ENCODE measurements at places on chromosomes 13 and 19. TPM values are rescaled to one million over a fixed set of nuclear protein-coding genes. Genes with fewer than 3 reads are reported as not detected.

ZNF729 gene
- total RNA-seq, result 0.10 TPM

CAPS gene
- total RNA-seq, result 5.3 TPM

HRC gene
- total RNA-seq, result 13.6 TPM

SLC1A6 gene
- total RNA-seq, result 11.4 TPM

KANK2 gene
- 62.5 TPM for total RNA-seq

PCDH9 gene
- 5.5 TPM for total RNA-seq

CGB5 gene
- total RNA-seq, result not detected

CDX2 gene
- total RNA-seq, result not detected

CEBPA gene
- 70.0 TPM for total RNA-seq

CAMSAP3 gene
- 5.7 TPM for total RNA-seq

SYNE4 gene
- not detected for total RNA-seq

EMC10 gene
- total RNA-seq, result 27.5 TPM

PARP4 gene
- total RNA-seq, result 31.1 TPM

GNG7 gene
- total RNA-seq, result 2.4 TPM

DNA sequence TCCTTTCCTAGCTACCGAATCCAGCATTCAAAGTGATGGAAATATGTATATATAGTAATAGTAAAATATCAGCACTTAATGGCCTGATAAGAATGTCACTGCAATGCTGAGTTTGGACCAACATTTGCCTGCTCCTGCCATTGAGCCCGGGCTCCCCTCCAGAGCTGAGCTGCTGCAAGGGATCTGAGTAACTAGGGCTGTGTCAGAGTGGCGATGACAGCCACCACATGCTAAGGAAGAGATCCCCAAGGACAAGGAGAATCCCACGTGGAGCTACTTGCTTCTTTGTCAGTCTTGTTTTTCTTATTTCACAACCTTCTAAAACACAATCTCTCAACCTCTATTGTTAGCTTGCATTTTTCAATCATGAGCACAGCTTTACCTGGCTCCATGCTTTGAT lies 19.5 kb upstream of the ALOX5AP start:
- DNase-seq, result peak; percentile 40

- no peak for DNase-seq
Observed at GRCh38 chr19:36363845-36364244, 15.2 kb downstream of the ZFP14 start.

DNA sequence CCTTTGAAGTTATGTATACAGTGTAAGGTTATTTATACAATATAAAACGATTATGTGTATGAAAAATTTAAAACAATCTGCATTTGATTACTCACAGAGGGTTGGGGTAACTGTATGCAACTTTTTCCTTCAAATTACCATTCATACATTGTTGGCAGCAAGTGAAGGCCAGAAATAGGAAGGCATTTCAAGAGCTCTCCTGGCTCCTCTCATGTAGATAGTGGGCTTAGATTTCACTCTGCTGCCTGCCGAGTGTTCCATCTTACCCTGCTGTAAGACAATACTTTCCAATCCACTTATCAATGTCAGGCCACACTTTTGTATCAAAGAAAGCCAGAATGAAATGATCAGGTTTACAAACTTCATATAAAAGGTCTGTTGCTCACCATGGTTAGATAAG lies 245.2 kb downstream of the DNAJC15 start:
- DNase-seq, result no peak

- no peak for DNase-seq
Observed at GRCh38 chr19:1904860-1905109, 414 bp upstream of the ADAT3 start.

GRCh38 chr19:16068696-16069259 lies 7.5 kb upstream of the TPM4 start:
- no peak for DNase-seq

GRCh38 chr13:51396352-51396751 lies 56.5 kb downstream of the INTS6 start:
- DNase-seq, result no peak

DNA sequence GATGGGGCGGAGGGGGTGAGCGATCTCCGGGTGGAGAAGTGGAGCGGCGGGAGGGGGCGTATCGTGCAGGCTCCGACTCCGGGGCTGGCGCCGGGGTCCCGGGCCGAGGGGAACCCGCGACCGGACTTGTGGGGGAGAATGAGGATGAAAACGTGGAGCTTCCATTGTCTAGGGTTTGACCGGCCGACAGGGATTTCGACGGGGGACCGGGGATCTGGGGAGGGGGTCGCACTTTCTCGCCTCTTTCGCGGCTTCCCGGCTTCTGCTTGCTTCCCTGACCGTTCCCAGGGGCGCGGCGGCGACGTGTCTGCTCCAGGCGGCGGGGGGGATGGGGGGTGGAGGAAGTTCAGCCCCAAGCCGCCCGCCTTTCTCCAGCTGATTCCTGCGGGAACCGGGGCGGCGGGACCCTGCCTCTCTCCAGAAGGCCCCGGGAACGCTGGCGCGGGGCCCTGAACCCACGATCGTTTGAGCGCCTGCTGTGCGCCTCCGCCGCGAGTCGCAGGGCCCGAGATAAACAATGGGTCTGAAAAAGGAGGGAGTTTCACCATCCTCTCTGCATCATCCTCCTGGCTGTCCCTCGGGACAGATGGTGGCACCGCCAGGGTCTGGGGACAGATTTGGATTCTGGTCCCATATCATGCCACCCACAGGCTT lies 790 bp downstream of the TPM4 start:
- no peak for DNase-seq

GRCh38 chr13:73103238-73103637 lies 44.4 kb downstream of the KLF5 start:
- DNase-seq, result no peak

GRCh38 chr19:40686882-40687524 lies 3.4 kb downstream of the NUMBL start:
- DNase-seq, result no peak

GRCh38 chr19:734716-735115 lies 16.2 kb upstream of the MISP start:
- DNase-seq, result no peak

DNA sequence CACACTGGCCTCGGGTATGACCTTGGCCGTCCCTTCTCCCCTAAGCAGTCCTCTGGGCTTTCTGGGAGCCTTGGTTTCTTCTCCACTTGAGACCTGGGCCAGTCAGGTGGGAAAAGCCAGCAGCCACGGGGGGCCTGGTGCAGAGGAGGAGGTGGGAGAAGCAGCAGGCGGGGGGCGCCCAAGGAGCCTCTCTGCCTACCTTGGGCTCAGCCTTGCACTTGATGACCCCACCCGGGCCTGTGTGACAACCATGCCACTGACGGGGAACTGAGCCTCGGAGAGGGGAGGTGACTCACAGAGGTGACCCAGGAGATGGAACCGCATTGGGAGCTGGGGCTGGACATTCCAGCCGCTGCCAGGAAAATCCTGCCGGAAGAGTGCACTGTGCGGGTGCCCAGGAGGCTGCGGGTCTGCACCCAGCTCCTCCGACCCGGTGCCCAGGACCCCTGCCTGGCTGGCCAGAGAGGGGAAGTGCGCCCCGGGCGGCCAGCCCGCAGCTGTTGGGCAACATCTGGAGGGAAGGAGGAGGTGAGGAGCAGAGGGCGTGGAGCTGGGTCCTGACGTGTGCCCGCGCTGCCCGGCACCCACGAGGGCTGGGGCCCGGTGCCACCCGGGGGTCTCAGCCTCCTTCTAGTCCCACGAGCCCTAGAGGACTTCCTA lies 23.4 kb upstream of the SLC7A10 start:
- DNase-seq, result no peak

DNA sequence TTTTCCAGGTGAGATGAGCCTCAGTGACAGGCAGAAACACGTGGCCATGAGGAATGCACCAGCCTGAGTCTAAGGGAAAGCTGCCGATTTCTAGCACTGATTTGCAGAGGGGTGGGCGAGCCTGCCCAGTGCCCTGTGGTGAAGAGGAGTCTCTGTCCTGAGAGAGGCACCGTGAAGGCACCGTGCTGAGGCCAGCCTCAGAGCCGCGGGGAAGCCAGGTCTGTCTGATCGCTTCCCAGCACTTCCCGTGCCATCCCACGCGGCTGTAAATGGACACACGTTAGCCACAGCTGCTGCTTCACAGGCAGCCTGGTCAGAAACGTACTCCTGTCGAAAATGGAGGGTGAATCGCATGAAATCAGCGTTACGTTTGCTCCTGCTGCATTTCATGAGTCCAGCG lies 79.8 kb downstream of the ATP11A start:
- DNase-seq, result no peak

GRCh38 chr13:64725492-64725891 lies 2504.6 kb downstream of the PCDH9 start:
- DNase-seq, result no peak

DNA sequence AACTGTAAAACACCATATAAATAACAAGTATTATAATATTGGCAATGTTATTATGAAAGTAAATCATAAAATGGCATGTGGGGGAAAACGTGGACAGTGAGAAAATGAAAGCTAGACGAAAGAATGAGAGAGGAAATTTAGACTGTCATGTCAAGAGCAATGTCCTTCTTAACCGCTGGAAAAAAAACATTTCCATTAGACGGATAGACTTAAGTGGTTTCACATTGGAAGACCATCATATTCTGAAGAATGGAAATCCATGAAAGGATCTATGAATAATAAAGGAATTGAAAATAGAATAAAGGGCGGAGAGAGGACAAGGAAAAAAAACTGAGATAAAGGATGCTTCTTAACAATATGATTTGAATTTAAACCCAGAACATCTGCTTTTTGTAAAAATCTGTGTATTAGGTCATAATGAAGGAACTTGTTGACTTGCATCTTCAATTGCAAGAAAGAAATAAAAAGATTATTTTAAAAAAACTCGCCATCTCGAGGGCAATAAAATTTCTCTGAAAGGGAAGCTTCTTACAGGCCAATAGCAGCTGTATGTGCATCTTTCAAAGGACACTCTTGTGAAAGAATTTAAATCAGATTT lies 90.6 kb downstream of the SPRY2 start:
- DNase-seq, result peak; percentile 58

GRCh38 chr19:42132030-42132628 lies at the start of gene POU2F2:
TSS of gene POU2F2 (minus strand) at chr19:42132446. CDS start at chr19:42132411, 35 bp downstream.
- DNase-seq, result no peak

DNA sequence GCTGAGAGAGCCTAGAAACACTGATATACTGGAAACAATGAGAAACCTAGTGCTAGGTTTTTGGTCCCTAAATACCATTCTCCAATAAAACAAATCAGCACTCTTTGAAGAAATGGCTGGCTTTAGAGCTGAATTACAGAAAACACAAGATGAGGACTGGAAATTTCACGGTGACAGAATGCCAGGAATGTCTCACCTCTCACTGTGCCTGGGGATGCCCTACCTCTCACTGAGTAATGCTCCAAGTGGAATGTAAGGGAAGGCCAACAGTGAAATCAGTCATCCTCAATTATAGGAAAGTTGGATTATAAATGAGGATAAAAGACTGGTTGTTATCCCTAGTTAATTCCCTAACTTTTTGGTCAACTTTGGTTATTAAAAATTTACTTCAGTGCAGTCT lies 259.0 kb downstream of the NALCN start:
- DNase-seq, result no peak

DNA sequence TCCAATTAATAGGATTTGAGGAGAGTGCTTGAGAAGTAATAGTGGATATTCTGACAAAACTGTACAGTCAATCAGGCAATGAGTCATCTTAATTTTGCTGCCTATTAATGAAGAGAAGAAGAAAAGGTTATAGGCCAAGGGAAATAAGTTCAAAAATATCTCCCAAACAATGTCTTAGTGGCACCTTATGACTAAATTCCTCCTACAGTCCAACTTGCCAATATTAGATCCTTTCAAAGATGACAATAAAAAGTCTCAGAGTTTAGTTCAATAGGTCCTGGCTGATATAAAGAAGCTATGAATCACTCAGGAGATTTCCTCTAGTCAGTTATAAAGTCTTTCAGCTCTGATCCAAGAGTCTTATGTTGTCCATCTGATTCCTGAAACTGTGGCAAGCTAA lies 27.9 kb downstream of the UGGT2 start:
- DNase-seq, result no peak

GRCh38 chr13:110262082-110262436 lies 44.9 kb downstream of the COL4A1 start:
- no peak for DNase-seq

GRCh38 chr13:106291006-106291405 lies 244.5 kb downstream of the EFNB2 start:
- no peak for DNase-seq

GRCh38 chr19:18612051-18612771 lies 459 bp upstream of the TMEM59L start:
- no peak for DNase-seq

- no peak for DNase-seq
Observed at GRCh38 chr19:47111006-47111621, 2.5 kb downstream of the ZC3H4 start.

- DNase-seq, result no peak
Observed at GRCh38 chr19:41205995-41206394, 13.0 kb downstream of the CYP2S1 start.

GRCh38 chr13:101522607-101523006 lies 70.1 kb downstream of the ITGBL1 start:
- DNase-seq, result no peak

DNA sequence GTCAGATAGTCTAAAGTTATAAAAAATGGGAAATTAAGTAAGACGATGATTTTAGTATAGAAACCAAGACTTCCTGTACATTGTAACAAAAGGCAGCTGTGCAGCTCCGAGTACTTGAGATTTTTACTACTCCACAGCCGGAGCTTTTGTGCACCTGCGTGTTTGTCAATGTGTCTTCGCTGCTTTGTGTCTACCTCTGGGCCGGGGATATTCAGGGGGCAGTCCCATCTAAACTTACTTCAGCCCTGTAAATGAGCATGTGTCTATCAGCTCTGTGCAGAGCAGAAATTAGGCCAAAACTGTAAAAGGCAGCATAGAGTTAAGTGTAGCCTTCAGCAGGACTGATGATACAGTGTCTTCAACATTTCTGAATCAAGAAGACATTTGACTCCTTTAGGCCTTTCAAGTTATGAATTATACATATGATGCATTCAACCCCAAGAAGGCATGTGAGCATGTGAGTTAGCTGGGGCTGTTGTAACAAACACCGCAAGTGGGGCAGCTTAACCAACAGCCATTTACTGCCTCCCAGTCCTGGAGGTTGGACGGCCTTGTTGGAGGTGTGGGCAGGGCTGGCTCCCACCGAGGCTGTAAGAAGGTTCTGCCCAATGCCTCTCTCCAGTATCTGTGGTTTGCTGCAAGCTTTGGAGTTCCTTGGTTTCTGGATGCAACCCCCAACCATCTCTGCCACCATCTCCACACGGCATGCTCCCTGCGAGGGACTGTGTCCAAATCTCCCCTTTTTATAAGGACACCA lies 191.0 kb upstream of the IRS2 start:
- no peak for DNase-seq

- no peak for DNase-seq
Observed at GRCh38 chr19:50492303-50493052, 15.8 kb upstream of the GARIN5A start.

DNA sequence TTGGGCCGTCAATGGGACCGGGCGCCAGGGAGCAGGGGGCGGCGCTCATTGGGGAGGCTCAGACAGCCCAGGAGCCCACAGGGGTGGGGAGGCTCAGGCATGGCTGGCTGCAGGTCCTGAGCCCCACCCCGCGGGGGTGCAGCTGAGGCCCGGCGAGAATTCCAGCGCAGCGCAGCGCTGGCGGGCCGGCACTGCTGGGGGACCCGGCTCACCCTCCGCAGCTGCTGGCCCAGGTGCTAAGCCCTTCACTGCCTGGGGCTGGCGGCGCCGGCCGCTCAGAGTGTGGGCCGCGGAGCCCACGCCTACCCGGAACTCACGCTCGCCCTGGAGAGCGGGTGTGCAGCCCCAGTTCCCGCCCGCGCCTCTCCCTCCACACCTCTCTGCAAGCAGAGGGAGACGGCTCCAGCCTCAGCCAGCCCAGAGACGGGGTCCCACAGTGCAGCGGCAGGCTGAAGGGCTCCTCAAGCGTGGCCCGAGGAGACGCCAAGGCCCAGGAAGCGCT lies 1227.4 kb downstream of the PCDH17 start:
- no peak for DNase-seq

Data from skin of body (tissue), 3 donors.